Cardiac muscle cell (in vitro differentiated cells and primary cell): ENCODE measurements at places on chromosomes 4 and X.

DNA sequence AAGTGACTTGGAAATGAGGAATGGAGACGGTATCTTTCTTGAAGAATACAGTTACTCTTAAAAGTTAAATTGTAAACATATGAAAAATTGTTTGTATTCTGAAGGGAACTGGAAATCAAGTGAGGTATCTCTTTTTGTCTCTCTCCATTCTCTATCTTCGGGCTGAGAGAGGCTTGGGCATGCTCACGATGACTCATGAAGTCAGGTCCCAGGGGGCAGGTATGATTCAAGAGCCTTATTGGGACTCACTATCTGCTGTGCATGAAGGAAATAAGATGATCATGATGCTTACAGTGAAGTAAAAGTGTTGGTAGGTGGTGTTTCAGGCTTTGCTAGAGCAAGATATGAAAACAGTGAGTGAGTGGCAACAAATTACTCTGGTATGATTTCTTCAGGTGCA is 200.4 kb upstream of the PITX2 start:
- no peak for DNase-seq

DNA sequence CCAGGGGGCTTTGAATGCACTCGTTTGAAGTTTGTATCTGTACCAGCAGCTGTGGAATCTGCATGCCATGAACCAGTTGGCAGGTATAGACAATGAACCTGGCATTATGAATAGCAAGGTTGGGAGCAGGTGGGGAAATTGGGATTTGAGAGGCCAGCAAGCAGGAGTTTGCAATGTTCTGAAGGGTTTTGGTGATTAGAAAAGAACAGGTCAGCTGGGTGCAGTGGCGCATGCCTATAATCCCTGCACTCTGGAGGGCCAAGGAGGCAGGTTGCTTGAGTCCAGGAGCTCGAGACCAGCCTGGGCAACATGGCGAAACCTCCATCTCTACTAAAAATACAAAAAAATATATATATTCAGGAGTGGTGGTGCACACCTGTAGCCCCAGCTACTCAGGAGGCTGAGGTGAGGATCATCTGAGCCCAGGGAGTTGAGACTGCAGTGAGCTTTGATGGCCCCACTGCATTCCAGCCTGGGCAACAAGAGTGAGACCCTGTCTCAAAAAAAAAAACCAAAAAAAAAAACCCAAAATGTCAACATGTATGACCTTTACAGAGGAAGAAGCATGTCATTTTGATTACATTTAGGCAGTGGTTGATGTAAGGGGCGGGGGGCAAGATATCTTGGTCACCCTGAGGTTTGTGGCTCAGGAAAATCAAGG is 63.9 kb downstream of the TSC22D3 start:
- DNase-seq = no peak

DNA sequence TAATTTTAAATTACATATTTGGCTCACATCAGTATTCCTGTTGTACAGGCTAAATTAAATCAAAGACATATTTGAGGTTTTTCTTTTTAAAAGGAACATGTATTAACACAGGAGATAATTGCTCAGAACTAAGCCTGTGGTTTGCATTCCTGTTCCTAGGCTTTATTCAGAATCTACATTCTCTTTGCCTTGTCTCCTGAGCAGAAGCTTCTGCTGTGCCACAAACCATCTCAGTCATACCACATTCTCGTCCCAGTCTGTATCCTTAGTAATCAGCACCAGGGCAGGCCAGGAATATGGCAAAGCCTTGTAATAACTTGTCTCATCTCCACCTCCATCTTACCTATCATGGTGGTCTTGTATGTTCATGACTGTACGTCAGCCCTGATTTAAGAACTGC is 162.8 kb downstream of the ARHGAP24 start:
- peak; percentile 7 for DNase-seq

- no peak for DNase-seq
These were observed 565.1 kb upstream of the NDST4 start for GRCh38 chr4:115678425-115678941.
